ENCODE measurements at places on chromosomes 1 and 21. TPM values are rescaled to one million over a fixed set of nuclear protein-coding genes. Genes with fewer than 3 reads are reported as not detected.

The STIL gene
- 3.5 TPM for total RNA-seq

The SLC1A7 gene
- total RNA-seq, result not detected

The PGBD5 gene
- under 0.01 TPM for total RNA-seq

The HUNK gene
- under 0.01 TPM for total RNA-seq

The HSD3B1 gene
- not detected for total RNA-seq

The PSMA5 gene
- total RNA-seq, result 44.6 TPM

The IVL gene
- not detected for total RNA-seq

The FCGR3B gene
- not detected for total RNA-seq

The PIGP gene
- 4.9 TPM for total RNA-seq

The IL10 gene
- not detected for total RNA-seq

The S100A12 gene
- not detected for total RNA-seq

The CLCA1 gene
- not detected for total RNA-seq

The LY9 gene
- total RNA-seq, result not detected

The RIMS3 gene
- total RNA-seq, result 0.43 TPM

The CHIT1 gene
- total RNA-seq, result not detected

The CENPF gene
- total RNA-seq, result 7.2 TPM

The S100A7A gene
- not detected for total RNA-seq

The VHLL gene
- 0.11 TPM for total RNA-seq

The HORMAD1 gene
- 0.11 TPM for total RNA-seq

The NCMAP gene
- not detected for total RNA-seq

The ACKR1 gene
- not detected for total RNA-seq

The VAMP3 gene
- 102 TPM for total RNA-seq

The GNG4 gene
- total RNA-seq, result 0.43 TPM

The S100A14 gene
- 0.43 TPM for total RNA-seq

The S100A9 gene
- total RNA-seq, result not detected

The RGS13 gene
- total RNA-seq, result not detected

The COL9A2 gene
- 0.69 TPM for total RNA-seq

The FCRL4 gene
- not detected for total RNA-seq

The LCE1E gene
- total RNA-seq, result not detected

The SHISAL2A gene
- not detected for total RNA-seq

The PLA2G2F gene
- total RNA-seq, result not detected

All from dermis lymphatic vessel endothelial cell (primary cell).